GM12864 (cell line): ENCODE measurements at places on chromosomes 3 and 15.

DNA sequence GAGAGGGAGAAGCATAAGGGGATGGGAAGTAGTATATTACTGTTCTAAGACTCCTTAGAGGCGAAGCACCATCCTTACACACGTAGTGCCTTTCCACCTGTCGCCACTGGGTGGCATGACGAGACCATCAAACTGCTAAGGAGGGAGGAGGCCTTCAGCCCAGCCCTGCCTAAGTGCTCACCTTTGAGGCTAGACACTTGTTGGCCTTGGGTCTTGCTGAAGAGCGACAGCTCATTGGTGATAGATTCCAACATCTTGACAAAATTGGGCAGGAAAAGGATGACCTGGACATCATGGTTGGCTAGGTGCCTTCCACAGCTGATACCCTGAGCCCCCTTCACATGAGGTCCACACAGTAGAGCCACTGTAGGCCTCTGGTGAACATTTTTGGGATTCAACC, 19.6 kb downstream of the CLK3 start:
- DNase-seq: peak; percentile 55

DNA sequence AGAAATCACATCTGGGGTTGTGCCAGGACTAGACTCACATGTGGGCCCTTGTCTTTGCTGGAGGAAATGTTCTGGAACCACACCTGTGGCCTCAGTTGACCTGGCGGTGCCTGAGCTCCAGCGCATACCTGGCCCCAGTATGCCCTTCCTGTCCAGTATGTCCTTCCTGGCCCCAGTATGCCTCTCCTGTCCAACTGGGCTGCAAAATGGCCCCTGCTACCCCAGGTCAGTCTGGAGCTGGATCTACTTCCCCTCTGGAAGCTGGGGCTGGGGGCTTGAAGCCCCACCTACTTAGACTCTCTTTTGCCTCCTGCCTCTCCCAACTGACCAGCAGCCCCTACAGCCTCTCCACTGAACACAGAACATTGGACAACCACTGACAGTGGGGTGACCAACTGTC, 15.3 kb downstream of the RASGRF1 start:
- no peak for DNase-seq

- DNase-seq: no peak
Measured at GRCh38 chr15:90099868-90100831, 2.1 kb downstream of the IDH2 start.

GRCh38 chr3:134294302-134295280, 43.9 kb upstream of the RYK start:
- DNase-seq: peak; percentile 80

DNA sequence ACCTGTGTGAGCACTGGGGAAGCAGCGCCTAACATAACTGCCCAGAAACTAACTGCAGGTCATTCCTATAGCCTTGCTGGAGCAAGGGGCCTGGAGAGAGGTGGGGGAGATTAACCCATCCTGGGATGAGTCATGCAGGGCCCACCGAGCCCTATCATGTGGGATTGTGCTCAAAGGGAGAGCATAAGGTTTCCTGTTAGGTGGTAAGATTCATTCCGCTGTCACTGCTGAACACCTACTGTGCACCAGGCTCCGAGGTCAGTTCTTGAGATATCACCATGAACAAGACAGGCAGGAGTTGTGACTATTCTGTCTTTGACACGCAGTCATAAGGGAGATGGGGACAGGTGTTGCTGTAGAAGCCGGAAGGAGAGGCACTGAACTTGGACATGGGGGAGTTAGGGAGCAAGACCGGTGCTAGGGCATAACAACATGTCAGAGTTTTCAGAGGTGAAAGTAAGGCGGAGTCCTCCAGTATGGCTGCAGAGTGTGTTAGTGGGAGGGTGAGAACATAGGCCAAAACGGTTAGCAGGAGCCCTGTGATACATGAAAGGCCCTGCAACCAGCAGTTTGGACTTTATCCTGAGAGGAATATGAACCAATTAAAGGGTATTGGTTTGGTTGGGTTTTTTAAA, 2.4 kb downstream of the SLC25A38 start:
- no peak for DNase-seq
